CD4-positive, alpha-beta T cell (primary cell): ENCODE measurements at places on chromosomes 7 and 10.
A peak's percentile ranks its signal among the peaks of the same experiment; 100 is the strongest.

DNA sequence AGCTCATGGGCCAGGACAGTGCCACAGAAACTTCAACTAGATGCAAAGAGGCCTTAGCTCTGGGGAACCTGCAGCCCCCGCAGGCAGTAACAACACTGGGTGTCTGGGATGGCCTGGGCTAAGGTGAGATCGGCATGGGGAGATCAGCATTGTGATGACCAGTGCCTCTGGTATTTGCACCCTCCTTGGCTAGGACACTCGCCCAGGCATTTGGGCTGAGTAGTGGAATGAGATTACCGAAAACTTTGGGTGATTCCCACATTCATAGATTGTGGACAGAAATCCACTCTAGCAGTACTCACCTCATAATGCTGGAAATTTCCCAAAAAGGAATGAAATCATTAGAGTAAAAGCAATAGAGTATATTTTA, 70.6 kb upstream of the ZMIZ2 start:
- no peak overlapping the region for H3K27ac ChIP-seq
- no peak for DNase-seq
- no peaks in the 10 kb centered on the region for H3K4me1 ChIP-seq
- H3K4me3 ChIP-seq = no peak overlapping the region
- H3K36me3 ChIP-seq = peaks cover 81% of the 10 kb centered on the region

GRCh38 chr10:101311185-101312066, 42.5 kb upstream of the BTRC start:
- H3K27ac ChIP-seq = no peak overlapping the region
- no peaks in the 10 kb centered on the region for H3K36me3 ChIP-seq
- peaks cover 40% of the 10 kb centered on the region for H3K27me3 ChIP-seq
- peaks cover 4% of the 10 kb centered on the region for H3K4me1 ChIP-seq
- peak overlapping the region; percentile 10 for H3K4me3 ChIP-seq

DNA sequence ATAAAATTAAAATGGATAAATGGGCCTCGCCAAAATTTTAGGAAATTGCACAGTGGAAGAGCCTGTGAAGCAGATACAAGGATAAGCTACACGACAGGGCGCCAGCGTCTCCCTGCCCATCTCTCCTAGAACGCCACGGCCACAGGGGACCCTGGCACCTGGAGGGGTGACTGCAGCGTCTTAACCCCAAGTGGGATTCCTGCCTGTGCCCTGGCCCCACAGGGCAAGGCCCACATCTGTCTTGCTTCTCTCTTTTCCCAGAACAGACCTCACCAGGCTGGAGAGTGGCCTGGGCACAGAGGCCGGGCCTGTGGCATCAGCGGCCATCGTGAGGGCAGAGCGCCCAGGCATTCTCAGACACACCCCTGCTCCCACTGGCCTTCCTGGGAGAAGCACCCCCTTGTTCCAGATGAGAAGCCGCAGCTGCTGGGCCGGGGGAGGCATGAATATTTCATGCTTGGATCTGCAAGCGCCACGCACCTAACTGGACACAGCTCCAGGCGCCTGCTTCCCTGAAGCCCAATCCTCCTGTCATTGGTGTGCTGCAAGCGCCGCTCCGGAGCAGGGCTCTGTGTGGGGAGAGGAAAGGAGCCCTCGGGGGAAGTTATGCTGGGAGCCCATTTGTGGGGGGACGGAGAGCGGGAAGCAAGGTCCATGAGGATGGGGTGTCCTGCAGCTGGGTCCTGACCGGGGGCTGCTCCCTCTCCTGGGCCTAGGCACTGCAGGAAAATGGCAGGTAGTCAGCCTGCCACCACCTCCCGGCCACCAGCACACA, 153.5 kb downstream of the ELFN1 start:
- no peak overlapping the region for H3K4me3 ChIP-seq
- peaks cover 47% of the 10 kb centered on the region for H3K4me1 ChIP-seq
- no peaks in the 10 kb centered on the region for H3K36me3 ChIP-seq
- H3K27me3 ChIP-seq = no peaks in the 10 kb centered on the region
- no peak for DNase-seq

GRCh38 chr10:32985775-32986350, 27.8 kb upstream of the ITGB1 start:
- no peak overlapping the region for H3K27ac ChIP-seq
- no peak for DNase-seq
- H3K36me3 ChIP-seq = no peaks in the 10 kb centered on the region
- H3K27me3 ChIP-seq = no peaks in the 10 kb centered on the region
- peaks cover 18% of the 10 kb centered on the region for H3K4me1 ChIP-seq
- no peak overlapping the region for H3K4me3 ChIP-seq

DNA sequence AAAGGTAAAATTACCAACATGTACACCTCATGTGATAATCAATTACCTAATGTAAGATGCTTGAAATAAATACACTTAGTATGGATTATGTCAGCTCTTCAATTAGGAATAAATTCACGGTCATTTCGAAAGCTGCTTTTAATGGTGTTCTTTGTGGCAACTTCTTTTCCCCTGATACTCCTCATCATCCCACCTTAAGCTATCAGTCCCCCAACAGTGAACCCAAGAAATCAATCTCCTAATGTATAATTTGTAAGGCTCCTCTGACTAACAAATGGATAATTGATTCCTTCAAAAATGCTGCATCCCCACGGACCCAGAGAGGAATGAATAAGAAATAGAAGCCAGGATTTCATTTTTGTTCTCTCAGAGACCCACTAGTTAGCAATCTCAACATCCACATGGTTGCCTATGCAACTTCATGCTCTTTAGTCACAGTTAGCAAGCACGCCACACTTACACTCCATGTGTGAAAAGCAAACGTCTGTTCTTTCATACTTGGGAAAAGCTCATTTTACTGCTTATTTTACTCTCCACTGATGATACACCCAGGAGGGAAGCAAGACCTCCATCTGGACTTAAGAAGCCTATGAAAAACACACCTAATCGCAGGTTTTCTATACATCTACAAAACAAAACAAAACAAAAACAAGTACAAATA, 70.1 kb downstream of the VPS41 start:
- H3K36me3 ChIP-seq = no peaks in the 10 kb centered on the region
- no peaks in the 10 kb centered on the region for H3K27me3 ChIP-seq
- H3K27ac ChIP-seq = no peak overlapping the region
- DNase-seq = no peak

DNA sequence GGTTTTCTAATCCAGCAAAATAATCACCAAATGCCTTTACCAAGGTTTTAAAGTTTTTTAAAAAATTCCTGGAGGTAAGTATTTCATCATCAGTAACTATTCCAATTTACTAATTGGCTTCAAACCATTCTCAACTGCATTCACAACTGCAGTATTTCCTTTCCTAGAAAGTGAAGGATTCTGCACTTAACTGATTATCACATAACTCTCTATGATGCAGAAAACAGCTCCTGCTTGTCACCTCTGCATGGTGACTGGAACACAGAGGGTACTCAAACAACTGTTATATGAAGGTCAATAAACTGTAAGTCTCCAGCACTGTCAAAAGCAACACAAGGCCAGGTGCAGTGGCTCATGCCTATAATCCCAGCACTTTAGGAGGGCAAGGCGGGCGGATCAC, 42.6 kb downstream of the SRPK2 start:
- no peaks in the 10 kb centered on the region for H3K36me3 ChIP-seq
- peaks cover 64% of the 10 kb centered on the region for H3K4me1 ChIP-seq
- no peaks in the 10 kb centered on the region for H3K27me3 ChIP-seq
- H3K27ac ChIP-seq = no peak overlapping the region
- no peak for DNase-seq

- H3K4me3 ChIP-seq = no peak overlapping the region
- no peak overlapping the region for H3K27ac ChIP-seq
- H3K4me1 ChIP-seq = no peaks in the 10 kb centered on the region
- no peak for DNase-seq
- H3K27me3 ChIP-seq = no peaks in the 10 kb centered on the region
- no peaks in the 10 kb centered on the region for H3K36me3 ChIP-seq
Observed at GRCh38 chr10:60906411-60906810, 37.6 kb downstream of the RHOBTB1 start.

DNA sequence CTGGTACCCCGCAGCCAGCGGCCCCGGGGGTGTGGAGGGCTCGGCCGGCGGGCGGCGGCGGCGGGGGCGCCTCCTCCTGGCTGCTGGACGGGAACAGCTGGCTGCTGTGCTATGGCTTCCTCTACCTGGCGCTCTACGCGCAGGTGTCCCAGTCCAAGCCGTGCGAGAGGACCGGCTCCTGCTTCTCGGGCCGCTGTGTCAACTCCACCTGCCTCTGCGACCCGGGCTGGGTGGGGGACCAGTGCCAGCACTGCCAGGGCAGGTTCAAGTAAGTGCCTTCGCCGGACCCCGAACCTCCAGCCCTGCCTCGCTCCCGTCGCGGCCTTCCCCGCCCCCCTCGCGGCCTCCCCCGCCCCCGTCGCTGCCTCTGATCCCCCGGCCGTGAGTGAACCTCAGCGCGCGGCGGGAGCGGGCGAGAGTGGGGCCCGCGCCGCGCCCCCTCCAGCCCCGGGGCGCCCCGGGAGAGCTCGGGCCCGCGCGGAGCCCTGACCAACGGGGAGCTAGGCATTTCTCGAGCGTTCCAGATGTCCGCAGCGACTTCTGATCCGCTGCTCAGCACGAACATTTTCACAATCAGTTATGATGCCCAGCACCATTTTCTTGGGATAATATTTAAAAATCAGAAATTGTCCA, 727 bp downstream of the ATRNL1 start:
- no peaks in the 10 kb centered on the region for H3K36me3 ChIP-seq
- peak overlapping the region; percentile 31 for H3K4me3 ChIP-seq
- no peak for DNase-seq
- no peak overlapping the region for H3K27ac ChIP-seq

DNA sequence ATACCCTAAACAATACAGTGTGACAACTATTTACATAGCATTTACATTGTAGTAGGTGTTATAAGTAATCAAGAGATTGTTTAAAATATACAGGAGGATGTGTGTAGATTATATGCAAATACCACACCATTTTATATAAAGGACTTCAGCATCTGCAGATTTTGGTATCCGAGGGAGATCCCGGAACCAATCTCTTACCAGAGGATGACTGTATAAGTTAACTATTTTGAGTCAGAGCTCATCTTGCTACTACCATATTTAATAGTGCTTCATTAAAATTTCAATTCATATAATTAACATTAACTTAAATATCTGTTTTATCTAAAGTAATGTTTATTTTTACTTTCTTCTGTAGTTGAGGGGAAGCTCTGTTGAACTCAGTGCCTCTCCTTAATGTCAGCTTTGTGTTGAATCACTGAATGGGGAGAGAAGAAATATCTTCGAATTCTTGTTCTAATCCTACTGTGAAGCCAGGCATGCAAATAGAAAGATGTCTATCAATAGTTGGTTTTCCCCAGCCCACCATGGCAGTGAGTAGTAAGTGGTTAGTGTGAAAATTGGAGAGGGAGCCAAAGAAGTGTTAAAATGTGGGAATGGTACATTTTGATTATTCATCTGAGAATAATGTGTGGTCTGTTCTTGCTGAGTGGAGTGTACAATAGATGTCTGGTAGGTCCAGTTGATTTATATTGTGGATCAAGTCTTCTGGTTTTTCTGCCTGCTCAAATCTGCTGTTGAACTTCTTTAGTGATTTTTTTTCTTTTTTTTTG, 90.1 kb upstream of the CYP26C1 start:
- H3K4me3 ChIP-seq = no peak overlapping the region
- no peaks in the 10 kb centered on the region for H3K4me1 ChIP-seq
- H3K36me3 ChIP-seq = peaks cover 3% of the 10 kb centered on the region
- H3K27me3 ChIP-seq = no peaks in the 10 kb centered on the region
- no peak for DNase-seq
- H3K27ac ChIP-seq = no peak overlapping the region

DNA sequence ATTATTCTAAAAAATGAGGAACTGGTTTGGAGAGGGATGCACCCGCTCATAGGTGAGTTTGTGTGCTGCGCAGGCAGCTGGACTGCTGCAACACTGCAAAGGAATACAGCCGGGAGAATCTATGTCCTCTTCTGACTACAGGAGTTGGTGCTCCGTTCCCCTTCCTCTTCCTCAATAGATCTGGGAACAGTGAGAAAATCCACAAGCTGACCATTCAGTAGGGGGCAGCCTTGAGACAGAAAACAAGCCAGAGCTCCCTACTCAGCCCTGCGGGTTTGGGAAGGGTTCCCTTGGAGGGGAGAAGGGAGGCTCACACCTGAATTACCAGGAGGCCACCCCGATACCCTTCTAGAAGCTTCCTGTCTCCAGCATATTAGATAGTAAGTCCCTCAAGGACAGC, 87.3 kb upstream of the FOXI2 start:
- DNase-seq = no peak
- H3K4me3 ChIP-seq = no peak overlapping the region
- H3K27me3 ChIP-seq = no peaks in the 10 kb centered on the region

GRCh38 chr10:78690354-78691111, 378.2 kb upstream of the ZMIZ1 start:
- no peaks in the 10 kb centered on the region for H3K36me3 ChIP-seq
- H3K4me3 ChIP-seq = no peak overlapping the region
- H3K4me1 ChIP-seq = no peaks in the 10 kb centered on the region
- DNase-seq = no peak

DNA sequence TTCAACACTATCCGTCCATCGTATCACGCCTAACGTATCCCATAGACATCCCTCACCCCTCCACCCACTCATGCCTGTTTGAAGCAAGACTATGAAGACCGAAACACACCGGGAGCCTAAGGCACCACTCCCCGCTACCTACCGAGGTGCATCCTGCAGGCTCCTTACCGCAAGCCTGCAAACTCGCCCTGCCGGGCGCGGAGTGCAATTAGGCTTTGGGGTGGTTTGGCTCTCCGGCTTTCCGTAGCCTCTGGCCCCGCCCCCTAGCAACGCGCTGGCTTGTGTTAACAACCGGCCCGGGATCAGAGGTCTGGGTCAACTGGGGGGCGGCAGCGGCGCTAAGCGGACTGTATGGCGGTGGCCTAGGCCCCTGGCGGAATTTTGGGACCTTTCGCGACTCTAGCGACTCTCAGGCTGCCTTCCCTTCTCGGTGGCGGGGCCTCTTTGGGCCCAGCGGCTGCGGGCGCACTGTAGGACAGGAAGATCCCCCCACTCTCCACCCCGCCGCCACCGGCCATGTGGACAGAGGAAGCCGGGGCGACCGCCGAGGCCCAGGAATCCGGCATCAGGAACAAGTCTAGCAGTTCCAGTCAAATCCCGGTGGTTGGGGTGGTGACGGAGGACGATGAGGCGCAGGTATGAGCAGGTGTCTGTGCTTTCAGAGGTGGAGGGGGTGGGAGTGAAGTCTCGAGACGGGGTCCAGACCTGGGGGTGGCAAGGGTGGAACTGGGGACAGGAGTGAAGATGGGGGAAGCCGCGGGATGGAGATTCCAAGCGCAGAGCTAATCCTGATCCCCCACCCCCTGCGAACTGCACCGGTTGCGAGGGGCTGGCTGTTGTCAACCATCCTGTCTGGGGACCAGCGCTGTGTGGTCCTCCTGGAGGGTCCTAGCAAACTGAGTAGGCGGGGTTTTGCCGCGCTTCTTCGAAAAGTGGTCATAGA, at the start of gene CFAP69:
TSS of gene CFAP69 (plus strand) at position 266 of the 943 bp plus-strand sequence. CDS start at position 517, 251 bp downstream.
- H3K36me3 ChIP-seq = no peaks in the 10 kb centered on the region
- peaks cover 32% of the 10 kb centered on the region for H3K27me3 ChIP-seq
- peak; percentile 87 for DNase-seq
- peaks cover 17% of the 10 kb centered on the region for H3K4me1 ChIP-seq

- H3K27ac ChIP-seq = no peak overlapping the region
- no peaks in the 10 kb centered on the region for H3K4me1 ChIP-seq
- no peaks in the 10 kb centered on the region for H3K36me3 ChIP-seq
Observed at GRCh38 chr7:7554021-7554432, 12.7 kb upstream of the MIOS start.
